Amniotic epithelial cell (primary cell): ENCODE measurements at places on chromosomes 5 and 9.

DNA sequence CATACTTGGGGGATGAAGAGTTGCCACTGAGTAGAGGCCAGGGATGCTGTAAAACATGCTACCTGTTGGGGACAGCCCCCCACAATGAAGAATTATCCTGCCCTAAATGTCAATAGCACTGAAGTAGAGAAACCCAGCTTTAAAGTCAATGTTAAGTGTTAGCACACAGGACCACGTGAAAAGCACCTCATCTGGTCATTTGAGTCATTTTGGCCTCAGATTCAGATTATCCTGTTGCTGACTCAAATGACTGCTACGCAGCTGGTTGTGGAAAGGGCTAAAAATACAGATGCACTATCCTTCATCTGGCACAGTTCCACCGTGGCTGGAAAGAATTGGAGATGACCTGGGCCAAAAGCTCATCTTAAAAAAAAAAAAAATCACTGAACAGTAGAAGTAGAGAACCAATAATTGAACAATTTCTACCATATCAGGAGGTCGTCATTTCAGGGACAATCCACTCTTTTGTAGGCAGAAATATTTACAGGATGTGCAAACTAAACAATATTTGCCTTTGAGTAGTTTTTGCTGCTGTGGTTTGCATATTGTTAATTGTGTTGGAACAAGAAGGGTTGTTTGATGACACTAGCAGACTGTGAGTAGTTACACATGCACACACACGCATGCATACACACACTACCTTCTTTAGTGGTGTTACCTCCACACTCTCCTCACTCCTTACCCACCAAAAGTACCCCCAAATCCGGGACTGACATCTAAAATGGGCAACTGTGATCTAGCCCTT is 195.3 kb upstream of the KLF9 start:
- peak; percentile 91 for DNase-seq

GRCh38 chr5:97124335-97124734 is 18.1 kb downstream of the LIX1 start:
- no peak for DNase-seq

GRCh38 chr9:108634672-108635462 is 220.9 kb downstream of the ACTL7B start:
- DNase-seq = no peak

- no peak for DNase-seq
These were observed 15.6 kb downstream of the IRF1 start for GRCh38 chr5:132474881-132475496.

DNA sequence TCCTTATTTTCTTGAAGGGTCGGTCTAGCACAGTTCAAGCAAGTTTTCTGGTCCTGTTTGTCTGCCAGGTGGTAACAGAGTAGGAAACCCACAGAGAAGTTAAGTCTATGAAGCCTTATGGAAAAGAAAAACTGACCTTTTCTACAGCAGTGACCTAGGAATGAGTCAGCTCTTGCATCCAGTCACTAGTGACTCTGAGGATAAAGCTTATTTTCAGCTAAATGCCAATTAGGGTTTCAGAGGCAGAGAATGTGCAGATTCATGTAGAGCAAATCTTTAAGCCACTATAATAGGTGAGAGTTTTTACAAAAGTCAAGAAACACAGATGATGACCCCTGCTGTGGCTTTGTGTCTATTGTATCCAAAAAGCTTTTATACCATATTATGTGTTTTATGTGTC is 100.7 kb downstream of the CWC27 start:
- peak; percentile 60 for DNase-seq

DNA sequence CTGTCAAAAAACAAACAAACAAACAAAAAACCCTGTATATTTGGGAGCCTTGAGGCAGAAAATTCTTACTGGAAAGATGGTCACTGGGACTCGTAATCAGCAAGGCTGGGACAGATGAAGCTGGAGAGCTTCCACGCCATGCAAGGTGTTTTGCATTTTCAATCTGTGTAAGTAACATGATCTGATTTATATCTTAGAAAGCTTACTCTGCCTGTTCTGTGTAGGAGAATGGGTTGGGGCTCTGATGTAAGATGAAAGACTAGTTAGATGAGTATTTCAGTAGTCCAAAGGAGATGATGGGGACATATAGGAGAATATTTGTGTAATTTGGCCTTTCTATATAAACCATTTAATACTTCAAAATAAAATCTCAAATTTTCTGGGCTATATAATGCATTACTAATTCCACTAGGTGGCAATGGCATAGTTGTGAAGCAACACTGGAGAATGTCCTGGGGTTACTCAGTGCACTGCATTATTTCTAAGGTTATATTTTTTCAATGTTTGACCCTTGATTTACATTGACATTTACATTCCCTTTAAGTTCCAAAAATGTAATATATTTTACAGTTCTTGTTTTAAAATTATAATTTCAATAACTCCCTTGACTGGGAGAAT is 21.9 kb upstream of the FSD1L start:
- no peak for DNase-seq

DNA sequence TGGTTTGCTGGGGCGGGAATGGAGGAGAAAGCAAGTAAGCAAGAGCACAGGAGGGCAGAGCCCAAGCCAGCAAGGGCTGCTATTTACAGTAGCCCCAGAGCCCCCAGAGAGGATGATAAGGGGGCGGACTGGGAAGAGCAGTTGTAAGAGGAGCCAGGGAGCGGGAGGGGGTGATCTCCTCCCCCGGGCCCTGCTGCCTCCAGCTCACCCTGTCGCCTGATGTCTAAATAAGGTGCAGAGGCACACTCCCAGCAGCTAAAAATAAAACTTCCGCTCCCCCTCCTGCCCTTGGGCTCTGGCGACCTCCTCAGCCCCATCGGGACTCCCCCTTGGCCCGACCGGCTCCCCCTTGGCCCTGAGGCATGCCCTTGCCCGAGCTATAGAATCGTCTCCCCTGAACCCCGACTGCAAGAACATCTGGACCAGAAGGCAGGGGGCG is 14.4 kb upstream of the CCDC69 start:
- no peak for DNase-seq

- no peak for DNase-seq
These were observed 112.3 kb upstream of the NR3C1 start for GRCh38 chr5:143515829-143516228.

DNA sequence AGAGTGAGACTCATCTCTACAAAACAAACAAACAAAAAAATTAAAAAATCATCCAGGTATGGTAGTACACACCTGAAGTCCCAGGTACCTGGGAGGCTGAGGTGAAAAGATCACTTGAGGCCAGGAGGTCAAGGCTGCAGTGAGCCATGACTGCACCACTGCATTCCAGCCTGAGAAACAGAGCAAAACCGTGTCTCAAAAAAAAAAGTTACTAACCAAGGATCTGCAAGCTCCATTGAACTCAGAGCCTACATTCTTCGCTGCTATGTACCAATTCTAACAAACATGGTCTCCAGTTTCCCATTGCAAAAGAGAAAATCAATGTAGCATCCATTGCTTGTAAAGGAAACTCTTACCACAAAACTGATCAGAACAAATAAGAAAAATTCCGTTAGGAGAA is 33.5 kb downstream of the MTMR12 start:
- no peak for DNase-seq

- no peak for DNase-seq
These were observed 150.1 kb upstream of the SLC27A6 start for GRCh38 chr5:128815201-128815600.

GRCh38 chr5:133681896-133682295 is 69.6 kb upstream of the FSTL4 start:
- no peak for DNase-seq

- peak; percentile 64 for DNase-seq
These were observed 1.6 kb downstream of the GTF3C4 start for GRCh38 chr9:132671620-132672412.

DNA sequence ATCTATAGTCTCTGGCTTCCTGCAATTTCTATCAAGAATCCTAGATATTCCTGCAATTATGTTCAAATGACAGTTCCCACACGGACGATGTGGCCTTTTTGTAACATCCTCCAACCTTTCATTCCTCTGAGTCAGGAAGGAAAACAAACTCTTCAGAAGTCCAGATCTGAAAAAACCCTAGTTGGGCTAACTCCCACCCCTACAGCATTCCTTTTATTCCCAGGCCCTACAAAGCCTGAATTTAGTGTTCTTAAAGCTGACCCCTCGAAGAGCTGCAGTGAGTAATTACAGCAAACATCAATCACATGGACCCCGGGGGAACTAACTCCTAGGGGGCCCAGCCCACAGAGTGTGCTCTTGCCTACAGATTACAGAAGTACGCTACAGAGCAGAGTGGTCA is 99.7 kb downstream of the SERINC5 start:
- no peak for DNase-seq

- peak; percentile 25 for DNase-seq
These were observed 329.2 kb upstream of the PRR16 start for GRCh38 chr5:120134944-120135343.

GRCh38 chr5:178221853-178222252 is 10.7 kb downstream of the PHYKPL start:
- no peak for DNase-seq

- no peak for DNase-seq
These were observed 475.5 kb upstream of the ACO1 start for GRCh38 chr9:31908891-31909480.

DNA sequence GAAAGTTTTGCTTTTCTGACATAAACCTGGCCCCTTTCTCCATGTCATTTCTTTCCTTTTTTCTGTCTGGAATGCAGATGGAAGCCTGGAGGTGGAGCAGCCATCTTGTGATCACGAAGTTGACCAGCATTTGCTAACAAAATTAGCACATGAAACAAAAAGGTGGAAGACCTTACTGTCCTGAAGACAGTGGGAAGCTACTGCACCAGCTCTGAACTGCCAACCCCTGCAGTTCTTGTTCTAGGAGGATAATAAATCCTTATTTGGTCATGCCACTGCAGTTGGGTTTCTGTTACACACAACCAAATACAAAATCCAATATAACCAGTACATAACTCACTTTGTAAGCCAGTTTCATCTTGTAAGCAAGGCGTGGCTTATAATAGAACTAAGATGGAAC is 249.4 kb upstream of the TBCA start:
- no peak for DNase-seq

- DNase-seq = no peak
These were observed 205.6 kb upstream of the CLINT1 start for GRCh38 chr5:158064334-158065123.

DNA sequence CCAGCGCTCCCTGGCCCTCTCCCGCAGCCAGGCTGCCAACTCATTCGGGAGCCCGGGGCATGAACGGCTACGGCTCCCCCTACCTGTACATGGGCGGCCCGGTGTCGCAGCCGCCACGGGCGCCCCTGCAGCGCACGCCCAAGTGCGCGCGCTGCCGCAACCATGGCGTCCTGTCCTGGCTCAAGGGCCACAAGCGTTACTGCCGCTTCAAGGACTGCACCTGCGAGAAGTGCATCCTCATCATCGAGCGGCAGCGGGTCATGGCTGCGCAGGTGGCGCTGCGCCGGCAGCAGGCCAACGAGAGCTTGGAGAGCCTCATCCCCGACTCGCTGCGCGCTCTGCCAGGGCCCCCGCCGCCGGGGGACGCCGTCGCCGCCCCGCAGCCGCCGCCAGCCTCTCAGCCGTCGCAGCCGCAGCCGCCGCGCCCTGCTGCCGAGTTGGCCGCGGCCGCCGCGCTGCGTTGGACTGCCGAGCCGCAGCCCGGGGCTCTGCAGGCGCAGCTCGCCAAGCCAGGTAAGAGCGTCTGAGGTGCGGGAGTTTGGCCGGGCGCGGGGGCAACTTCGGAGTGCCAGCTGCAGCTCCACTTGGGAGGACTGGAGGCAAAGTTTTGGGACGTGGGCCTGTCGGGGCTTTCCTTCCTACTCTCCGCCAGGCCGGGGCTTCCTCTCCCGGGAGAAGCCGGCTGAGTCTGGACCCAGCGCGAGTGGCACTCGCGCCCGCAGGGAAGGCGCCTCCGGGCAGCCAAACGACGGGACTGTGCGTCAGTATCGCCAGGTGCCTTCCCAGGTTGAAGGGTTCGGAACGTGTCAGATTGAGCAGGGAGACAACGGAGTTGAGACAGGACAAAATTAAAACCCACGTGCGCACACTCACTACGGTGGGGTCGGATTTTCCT is 735 bp downstream of the DMRT3 start:
- no peak for DNase-seq

GRCh38 chr9:78879324-78880100 is 582.6 kb downstream of the PSAT1 start:
- no peak for DNase-seq

DNA sequence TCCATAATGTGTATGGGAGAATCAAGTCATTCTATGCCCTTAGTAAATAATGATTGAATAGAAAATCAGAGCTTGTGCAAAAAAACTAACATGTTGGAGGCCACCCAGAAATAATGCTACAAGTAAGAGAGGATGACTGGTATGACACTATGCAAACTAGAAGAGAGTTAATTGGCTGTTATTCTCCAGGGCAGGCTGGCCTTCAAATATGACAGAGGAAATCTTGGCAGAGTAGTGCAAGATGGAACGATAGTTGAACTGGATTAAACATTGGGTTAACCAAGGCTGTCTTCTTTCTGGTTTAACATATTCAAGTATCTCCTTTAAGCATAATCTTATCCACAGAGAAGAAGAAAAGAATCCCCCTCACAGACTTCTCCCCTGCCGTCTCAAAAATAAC is 196.1 kb downstream of the MPDZ start:
- no peak for DNase-seq

DNA sequence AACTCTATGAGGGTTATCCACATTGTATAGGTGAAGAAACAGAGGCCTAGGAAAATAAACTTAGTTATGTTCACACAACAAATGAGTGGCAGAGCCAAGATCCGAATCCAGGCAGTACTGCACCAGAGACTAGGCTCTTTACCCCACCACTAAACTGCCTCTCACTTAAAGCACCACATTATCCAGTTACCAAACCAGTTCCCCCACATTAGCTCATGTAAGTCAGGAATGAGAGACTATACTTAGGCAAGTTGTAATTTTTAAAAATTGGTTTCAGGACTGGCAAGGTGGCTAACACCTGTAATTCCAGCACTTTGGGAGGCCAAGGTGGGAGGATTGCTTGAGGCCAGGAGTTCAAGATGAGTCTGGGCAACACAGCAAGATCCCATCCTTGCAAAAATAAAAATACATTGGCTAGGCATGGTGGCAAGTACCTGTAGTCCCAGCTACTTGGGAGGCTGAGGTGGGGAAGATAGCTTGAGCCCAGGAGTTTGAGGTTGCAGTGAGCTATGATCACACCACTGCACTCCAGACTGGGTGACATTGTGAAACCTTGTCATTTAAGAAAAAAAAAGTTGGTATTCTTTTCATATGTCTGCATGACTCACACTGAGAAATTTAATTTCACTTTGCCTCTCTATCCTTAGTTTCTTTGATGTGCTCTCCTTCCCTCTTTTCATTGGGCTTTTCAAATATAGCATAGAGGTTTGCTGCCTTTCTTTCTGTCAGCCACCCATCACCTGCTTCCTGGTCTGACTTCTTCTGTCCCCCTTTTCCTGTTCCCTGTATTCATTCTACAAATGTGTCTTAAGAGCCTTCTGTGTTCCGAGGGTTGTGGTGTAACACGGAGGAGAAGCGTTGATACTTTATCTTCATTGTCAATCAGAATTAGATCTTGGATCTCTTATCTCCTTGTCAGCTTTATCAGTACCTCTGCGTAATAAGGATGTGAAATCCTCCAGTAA is 64.7 kb downstream of the ERMP1 start:
- no peak for DNase-seq
